T-helper 22 cell (primary cell): ENCODE measurements at places on chromosomes 3 and 15.

- no peak for DNase-seq
Observed at GRCh38 chr3:25690768-25691533, 26.2 kb upstream of the TOP2B start.

- no peak for DNase-seq
Observed at GRCh38 chr3:53776494-53777101, 69.6 kb downstream of the CHDH start.

- DNase-seq: no peak
Observed at GRCh38 chr15:77025941-77026411, 31.1 kb downstream of the PSTPIP1 start.

GRCh38 chr3:143442814-143443447 is 323.4 kb downstream of the CHST2 start:
- DNase-seq: no peak

GRCh38 chr3:195899701-195900435 is 8.5 kb downstream of the TNK2 start:
- DNase-seq: no peak

DNA sequence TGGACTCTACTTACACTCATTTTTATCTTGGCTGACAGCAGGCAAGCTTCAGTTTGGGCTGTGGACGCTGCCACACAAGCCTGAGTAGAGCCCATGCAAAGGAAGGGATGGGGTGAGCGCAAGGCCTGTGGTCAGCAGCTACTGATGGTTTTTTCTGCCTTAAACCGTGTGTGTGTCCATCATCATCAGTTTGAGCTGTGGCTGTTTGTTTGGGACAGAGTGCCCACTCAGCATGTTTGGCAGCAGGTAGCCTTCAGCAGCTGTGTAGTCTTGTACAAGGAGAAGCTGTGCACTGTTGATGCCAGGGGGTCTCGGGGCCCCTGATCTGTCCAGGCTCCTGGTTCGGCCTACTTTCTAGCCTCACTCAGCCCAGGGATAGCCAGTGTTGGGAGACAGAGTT is 3.5 kb downstream of the RBM15B start:
- DNase-seq: no peak

GRCh38 chr3:185595526-185595925 is 9.4 kb downstream of the SENP2 start:
- no peak for DNase-seq

- DNase-seq: no peak
Observed at GRCh38 chr3:170003881-170004356, 33.9 kb upstream of the GPR160 start.

GRCh38 chr15:92315144-92315543 is 78.5 kb upstream of the ST8SIA2 start:
- no peak for DNase-seq

DNA sequence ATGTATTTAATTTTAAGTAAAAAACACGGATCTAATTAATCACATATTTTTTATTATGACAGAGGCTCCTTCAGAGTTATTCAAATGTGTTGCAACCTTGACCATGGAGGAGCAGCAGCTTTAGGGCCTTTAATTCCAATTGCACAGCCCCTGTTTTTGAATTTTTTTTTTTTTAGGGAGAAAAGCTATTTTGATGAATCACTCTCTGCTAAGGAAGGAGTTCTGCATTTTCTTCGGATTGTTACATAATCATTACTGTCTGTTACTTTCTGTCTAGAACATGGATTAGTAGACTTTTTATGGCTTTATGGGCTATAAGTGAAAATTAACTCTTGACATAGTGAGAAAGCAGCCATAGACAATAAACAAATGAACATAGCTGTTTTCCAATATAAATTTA is 90.8 kb downstream of the MCTP2 start:
- DNase-seq: no peak

GRCh38 chr3:122621112-122621511 is 43.7 kb downstream of the PARP15 start:
- no peak for DNase-seq

DNA sequence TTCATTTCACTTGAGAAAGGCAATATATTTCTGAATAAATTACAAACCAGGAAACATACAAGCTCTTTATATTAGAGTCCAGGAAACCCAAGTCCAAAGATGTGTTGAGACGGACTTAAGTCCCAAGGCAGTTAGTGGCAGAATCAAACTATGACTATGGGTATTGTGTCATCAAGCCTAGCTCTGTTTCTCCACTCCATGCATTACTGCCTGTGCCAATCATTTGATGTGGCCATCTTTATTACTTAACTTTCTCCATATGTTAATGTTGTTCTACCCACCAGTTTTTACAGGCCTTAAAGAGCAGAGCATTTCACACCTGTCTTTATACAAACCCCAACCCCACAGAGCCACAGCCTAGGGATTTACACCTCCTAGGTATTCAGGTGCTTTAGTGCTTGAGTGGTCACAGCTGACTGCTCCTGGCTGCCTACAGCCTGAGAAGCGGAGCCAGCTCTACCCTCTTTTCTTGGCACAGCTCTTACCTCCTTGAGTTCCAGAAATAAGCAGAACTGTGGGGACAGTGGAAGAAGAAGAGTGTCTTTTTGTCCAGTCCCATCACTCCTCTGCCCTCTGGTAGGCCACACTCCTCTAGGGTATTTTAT is 92.1 kb downstream of the DTWD1 start:
- DNase-seq: no peak

- no peak for DNase-seq
Observed at GRCh38 chr15:90929246-90930019, 2.9 kb downstream of the HDDC3 start.

DNA sequence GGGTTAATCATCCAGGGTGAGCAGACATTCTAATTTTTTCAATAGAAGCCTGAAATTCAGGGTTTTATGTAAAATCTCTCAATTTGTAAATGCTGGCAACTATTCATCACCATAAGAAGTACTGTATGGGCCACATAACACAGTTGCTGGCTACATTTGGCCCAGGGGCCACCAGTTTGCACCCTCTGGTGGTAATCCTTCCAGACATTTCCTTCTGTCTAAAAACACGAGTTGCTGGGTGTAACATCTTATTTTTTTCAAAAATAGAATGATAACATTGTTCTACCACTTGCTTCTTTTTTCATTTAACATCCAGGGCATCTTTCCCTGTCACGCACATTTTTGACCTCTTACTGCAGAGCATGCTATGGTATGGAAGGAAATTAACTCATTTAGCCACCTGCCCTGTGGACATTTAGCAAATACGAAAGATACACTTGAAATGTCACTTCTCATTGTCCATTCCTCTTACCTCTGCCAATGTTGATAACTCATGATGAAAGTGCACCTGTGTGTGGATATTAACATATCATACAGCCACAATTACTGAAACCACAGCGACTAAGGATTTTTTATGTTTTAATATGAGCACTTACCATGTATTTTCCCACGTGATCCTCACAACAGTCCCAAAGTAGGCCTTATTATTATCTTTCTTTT is 117.5 kb upstream of the ARHGEF3 start:
- DNase-seq: no peak

GRCh38 chr15:62896380-62896866 is 146.1 kb upstream of the TPM1 start:
- DNase-seq: no peak

DNA sequence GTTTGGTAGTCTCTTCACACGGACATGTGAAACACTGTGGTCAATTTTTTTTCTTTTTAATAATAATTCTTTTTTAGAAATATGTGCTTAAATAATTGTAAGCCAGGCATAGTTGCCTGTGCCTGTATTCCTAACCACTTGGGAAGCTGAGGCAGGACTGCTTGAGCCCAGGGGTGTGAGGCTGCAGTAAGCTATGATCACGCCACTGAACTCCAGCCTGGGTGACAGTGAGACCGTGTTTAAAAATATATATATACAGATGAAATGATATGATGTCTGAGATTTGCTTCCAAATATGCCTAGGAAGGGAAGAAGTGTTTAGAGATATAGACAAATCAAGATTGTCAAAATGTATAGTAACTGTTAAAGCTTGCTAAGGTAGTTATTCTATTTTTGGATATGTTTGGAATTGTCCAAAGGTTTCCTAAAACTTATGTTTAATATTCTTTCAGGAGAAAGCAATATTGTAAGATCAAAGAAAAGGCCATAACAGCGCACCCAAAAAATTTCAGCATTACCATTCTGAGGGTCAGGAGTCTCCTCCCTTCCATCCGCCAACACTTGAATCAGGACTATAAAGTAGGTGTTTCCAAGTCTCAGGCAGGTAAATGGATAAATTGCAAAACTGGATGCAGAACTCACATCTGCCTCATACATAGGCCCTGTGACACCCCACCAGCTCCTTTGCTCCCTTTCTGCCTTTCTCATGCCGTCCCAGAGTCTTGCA is 532 bp upstream of the SELENOT start:
- no peak for DNase-seq

- no peak for DNase-seq
Observed at GRCh38 chr15:71612869-71613268, 197.5 kb upstream of the NR2E3 start.

GRCh38 chr3:57077630-57078343 is 17.3 kb downstream of the SPATA12 start:
- DNase-seq: no peak

DNA sequence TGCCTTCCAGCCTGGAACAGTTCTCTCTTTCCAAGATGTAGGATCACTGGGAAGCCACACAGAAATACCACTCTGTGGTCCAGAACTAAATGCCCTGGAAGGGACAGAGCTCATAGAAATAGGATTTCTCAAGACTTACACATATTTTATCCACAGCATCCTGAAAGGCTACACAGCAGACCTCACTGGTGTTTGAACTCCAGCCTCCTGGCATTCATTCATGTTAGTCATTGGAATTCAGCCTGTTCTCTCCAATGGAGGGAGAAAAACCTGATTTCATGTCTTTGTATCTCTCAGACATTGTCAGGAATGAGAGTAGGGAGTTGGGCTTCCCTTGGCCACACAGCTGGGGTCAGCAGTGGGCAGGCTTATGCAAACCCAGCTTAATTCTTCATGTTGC is 121.1 kb upstream of the PPP2R3A start:
- DNase-seq: no peak

DNA sequence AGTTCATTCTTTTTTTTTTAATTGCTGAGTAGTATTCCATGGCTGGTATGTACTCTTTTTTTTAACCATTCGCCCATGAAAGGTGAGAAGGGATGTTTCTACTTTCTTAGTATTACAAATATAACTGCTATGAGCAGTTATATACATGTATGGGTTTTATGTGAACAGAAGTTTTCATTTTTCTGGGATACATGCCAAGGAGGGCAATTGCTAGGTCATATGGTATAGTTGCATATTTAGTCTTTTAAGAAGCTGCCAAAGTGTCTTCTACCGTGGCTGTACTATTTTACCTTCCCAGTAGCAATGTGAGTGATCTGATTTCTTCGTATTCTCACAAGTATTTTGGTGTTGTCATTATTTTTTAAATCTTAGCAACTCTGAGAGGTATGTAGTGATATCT is 11.2 kb upstream of the KLHL40 start:
- DNase-seq: no peak

DNA sequence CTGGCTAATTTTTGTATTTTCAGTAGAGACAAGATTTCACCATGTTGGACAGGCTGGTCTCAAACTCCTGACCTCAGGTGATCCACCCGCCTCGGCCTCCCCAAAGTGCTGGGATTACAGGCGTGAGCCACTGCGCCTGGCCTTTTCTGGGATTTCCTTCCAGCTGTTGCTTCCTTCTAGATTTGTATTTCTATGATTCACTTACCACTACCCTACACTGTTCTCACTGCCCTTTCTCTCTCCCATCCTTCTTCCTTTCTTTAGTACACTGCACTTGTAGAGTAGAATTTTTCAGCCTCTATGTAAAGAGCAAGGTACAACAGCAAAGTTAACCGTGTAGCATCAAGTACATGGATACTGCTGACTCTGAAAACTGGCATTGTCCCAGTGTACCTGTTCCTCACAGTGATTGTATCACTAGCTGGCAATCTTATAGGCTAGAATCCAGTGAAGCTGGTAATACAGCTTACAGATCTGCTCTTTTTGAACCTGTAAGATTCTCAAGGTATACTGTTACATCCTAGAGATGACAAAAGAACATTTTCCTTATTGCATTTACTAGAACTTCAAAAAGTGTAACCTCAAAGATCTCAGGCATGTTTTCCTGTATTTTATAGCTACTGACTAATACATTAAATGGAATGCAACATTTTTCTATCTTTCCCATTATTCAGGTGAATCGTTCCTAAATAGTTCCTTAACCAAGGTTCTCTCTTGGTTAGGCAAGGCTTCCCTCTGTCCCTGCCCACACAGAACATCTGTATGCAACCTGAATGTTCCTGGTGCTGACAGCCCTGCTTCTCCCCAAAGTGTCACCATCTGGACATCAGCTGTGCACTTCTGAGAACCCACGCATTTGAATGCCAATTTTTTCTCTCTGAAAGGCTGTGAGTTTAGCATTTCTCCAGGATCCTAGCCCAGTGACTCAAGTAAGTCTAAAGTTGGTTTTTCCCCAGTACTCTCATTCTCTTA is 74.1 kb upstream of the RAP2B start:
- DNase-seq: no peak

DNA sequence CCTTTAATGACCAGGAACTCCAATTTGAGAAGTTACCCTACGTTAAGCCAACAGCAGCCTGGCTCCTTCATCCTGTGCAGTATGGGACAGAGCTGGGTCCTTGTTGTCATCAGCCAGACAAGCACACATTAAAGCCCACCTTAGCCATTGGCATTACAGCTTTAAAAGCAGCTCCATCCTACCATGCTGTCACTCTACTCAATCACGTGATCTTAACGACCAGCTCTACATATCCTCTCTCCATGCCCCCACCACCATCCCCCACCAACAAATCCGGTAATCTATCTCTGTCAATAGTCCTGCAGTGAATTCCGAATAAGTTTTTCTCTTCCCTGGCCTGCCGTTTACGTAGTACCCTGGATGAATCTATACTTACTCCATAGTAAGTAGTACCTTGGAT is 82.9 kb upstream of the DGKG start:
- no peak for DNase-seq

GRCh38 chr3:45127130-45127822 is 18.9 kb downstream of the CDCP1 start:
- no peak for DNase-seq

DNA sequence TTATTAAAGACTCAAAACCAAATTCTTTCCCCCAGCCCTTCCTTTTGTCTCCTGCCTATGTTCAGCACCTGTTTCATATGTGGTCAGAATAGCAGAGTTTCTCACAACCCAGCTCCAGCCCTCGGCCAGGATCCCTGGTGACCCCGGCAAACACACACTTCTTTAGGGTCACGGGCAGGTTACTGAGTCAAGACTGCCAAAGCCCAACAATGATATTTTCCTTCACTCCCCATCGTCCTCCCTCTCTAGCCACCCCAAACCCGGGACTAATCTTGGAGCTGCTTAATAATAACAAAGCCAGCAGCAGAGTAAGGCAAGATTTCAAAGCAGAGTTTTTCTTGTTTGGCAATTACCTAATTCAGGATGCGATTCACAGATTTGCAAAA is 25.5 kb downstream of the RARB start:
- no peak for DNase-seq

DNA sequence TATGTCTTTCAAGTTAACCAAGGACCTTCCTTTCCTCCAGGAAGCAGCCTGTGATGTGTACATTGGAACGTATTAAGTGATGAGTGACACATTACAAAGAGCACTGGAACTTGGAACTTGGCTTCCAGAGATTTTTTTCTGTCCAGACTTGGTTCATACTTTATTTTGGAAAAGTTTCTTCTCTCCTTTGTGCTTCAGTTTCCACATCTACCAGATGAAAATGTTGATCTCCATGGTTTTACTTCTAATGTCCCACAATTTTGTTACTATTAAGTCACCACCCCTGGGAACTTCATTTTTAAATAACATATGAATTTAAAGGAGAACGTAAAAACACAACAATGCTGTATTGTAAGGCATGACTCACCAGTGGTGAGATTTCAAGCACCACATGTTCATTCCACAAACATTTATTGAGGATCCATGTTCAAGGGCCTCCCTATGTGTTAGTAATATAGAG is 290.7 kb upstream of the LMCD1 start:
- no peak for DNase-seq

- DNase-seq: no peak
Observed at GRCh38 chr15:98927022-98927421, 80.6 kb downstream of the PGPEP1L start.
